PC-9 (cell line): ENCODE measurements at places on chromosomes 1 and 21. TPM values are rescaled to one million over a fixed set of nuclear protein-coding genes. Genes with fewer than 3 reads are reported as not detected.

Gene OPTC
- not detected in 2 replicates for total RNA-seq

Gene CFHR3
- 0.28 TPM in 1 of 2 replicates, not detected in the other for total RNA-seq

Gene OR2T11
- not detected in 2 replicates for total RNA-seq

DNA sequence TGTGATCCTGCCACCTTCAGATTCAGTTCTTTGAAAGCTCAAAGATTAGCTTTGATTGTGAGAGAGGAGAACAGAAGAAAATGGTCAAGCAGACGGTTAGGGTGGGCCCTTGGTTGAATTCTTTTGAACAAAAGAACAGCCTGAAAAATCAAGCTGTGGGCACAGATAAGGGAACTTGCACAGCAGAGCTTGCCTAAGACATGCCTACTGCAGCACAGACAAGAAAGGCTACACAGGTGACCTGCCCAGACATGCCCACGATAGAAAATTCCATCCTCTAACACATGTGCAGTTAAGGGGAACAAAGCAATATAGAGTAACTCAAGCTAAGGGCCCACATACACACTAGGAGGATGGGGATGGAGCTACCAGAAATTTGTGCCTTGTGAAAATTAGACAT lies 512.5 kb upstream of the LRRC7 start:
- no peaks in the 10 kb centered on the region for H3K4me1 ChIP-seq
- H3K27ac ChIP-seq = no peak overlapping the region
- H3K27me3 ChIP-seq = no peaks in the 10 kb centered on the region
- no peak for DNase-seq
- H3K4me3 ChIP-seq = no peak overlapping the region

DNA sequence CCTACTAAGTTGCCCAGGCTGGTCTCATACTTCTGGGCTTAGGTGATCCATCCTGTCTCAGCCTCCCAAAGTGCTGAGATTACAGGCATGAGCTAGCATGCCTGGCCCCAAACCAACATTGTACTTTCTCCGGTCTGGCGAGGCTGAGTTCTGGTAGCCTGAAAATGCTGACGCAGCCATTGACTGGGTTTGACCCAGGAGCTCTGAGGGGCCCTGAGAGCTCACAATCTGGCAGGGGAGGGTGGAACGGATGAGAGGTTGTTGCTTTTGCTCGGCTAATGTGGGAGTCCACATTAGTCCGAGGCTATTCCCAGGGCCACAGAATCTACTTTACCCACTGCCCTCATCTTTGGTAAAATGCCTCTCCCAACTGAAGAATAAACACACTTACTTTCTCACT lies 35.1 kb upstream of the PARP1 start:
- H3K27ac ChIP-seq = no peak overlapping the region
- H3K4me1 ChIP-seq = no peaks in the 10 kb centered on the region
- no peaks in the 10 kb centered on the region for H3K36me3 ChIP-seq
- H3K4me3 ChIP-seq = no peak overlapping the region
- peaks cover 15% of the 10 kb centered on the region; the same call in 1 of the 2 replicates for H3K27me3 ChIP-seq
- DNase-seq = no peak

- H3K4me1 ChIP-seq = peaks cover 50% of the 10 kb centered on the region
- no peak overlapping the region for H3K4me3 ChIP-seq
- H3K27ac ChIP-seq = no peak overlapping the region
Measured at GRCh38 chr1:183058851-183059502, 35.8 kb downstream of the LAMC1 start.

GRCh38 chr1:36572142-36572715 lies 89.5 kb upstream of the CSF3R start:
- peaks cover 60% of the 10 kb centered on the region for H3K27me3 ChIP-seq
- DNase-seq = no peak
- H3K4me3 ChIP-seq = no peak overlapping the region
- H3K4me1 ChIP-seq = no peaks in the 10 kb centered on the region

- no peak for DNase-seq
- H3K4me1 ChIP-seq = no peaks in the 10 kb centered on the region
- H3K27me3 ChIP-seq = no peaks in the 10 kb centered on the region
Measured at GRCh38 chr1:35585281-35585680, 12.2 kb downstream of the TFAP2E start.

GRCh38 chr1:147892731-147893214 lies 9.8 kb upstream of the GJA8 start:
- H3K4me3 ChIP-seq = no peak overlapping the region
- H3K27me3 ChIP-seq = no peaks in the 10 kb centered on the region
- H3K4me1 ChIP-seq = peaks cover 27% of the 10 kb centered on the region
- DNase-seq = peak; percentile 20
- no peaks in the 10 kb centered on the region for H3K36me3 ChIP-seq

DNA sequence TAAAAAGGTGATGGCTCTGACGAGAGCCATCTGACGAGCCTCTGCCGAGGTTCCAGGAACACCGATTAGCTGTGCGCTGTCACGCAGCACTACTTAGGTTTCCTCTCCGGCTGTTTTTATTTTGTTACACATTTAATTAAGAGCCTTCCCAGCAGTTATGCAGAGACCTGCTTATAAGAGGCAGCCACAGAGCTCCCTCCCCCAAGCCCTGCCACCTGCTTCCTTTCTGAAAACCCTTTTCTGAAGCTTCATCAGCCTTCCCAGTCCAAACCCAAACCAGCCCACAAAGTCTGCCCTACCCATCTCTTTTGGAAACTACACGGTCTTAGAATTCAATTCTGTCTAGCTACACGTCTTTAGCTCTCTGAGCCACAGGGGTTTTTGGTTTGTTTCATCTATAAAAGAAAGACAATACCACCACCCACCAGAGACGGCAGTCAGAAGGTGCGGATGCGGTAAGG lies 49.1 kb downstream of the ERI3 start:
- H3K4me1 ChIP-seq = no peaks in the 10 kb centered on the region
- H3K4me3 ChIP-seq = no peak overlapping the region
- H3K27ac ChIP-seq = no peak overlapping the region
- peaks cover 19% of the 10 kb centered on the region for H3K36me3 ChIP-seq
- no peak for DNase-seq

DNA sequence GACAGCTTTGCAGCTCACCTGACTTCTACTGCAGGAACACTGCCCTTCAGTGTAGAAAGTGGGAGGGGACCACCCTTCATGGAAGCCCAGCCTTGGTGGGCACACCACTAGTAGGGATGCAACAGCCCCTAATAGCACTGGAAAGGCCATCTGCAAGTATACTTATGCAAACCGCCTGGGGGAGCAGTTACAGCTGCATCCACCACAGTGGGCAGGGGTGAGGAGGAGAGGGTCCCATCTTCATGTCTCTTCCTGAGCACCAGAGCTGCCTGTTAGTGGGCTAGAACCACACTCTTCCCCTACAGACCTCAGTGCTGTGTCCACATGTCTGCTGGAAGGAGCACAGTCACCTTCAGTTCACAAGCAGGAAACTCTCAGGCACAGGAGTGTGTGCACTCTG lies 66.2 kb upstream of the LHX8 start:
- no peaks in the 10 kb centered on the region for H3K36me3 ChIP-seq
- H3K27ac ChIP-seq = no peak overlapping the region
- no peak overlapping the region for H3K4me3 ChIP-seq
- DNase-seq = no peak
- no peaks in the 10 kb centered on the region for H3K27me3 ChIP-seq
- no peaks in the 10 kb centered on the region for H3K4me1 ChIP-seq

- no peaks in the 10 kb centered on the region for H3K4me1 ChIP-seq
- no peaks in the 10 kb centered on the region for H3K36me3 ChIP-seq
- no peaks in the 10 kb centered on the region for H3K27me3 ChIP-seq
- DNase-seq = no peak
Measured at GRCh38 chr1:172824209-172824608, 165.3 kb downstream of the FASLG start.

DNA sequence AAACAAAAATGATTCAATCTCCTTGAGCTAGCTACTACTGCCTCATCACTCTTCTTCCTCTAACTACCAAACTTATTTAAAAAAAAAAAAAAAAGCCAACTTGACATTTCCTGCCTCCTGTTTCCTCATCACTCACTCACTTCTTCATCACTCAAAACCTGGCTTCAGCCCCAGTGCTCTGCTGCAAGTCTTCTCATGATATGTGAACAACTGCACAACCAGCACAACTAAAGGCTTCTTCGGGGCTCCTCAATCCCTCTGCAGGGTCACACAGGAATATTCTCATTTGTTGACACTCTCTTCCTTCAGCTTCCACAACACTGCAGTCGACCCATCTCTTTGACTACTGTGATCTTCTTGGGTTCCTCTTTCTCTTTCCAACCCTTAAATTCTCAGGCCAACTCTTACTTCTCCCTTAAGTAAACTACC lies 7.6 kb downstream of the MTF1 start:
- no peaks in the 10 kb centered on the region for H3K27me3 ChIP-seq
- peak overlapping the region; percentile 97 for H3K27ac ChIP-seq
- H3K4me3 ChIP-seq = 0 out of 2 replicates have a peak overlapping the region, but pooled peaks have one; percentile 44
- H3K36me3 ChIP-seq = peaks cover 20% of the 10 kb centered on the region

DNA sequence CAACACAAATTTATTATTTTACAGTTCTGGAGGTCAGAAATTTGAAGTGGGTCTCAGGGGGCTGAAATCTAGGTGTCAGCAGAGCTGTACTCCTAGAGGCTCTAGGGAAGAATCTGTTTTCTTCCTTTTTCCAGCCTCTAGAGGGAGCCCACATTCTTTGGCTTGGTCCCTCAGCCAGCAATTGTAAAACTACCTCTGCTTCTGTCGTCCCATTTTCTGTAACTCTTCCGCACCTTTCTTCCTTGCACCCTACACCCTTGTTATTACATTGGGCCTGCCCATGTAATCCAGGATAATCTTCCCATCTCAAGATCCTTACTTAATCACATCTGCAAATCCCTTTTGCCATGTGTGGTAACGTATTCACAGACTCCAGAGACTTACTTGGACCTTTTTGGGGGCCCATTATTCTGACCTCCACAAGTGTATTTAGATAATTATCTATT lies 24.8 kb upstream of the THEM4 start:
- H3K27me3 ChIP-seq = no peaks in the 10 kb centered on the region
- peaks cover 3% of the 10 kb centered on the region; the same call in 1 of the 2 replicates for H3K36me3 ChIP-seq
- no peak overlapping the region for H3K27ac ChIP-seq
- no peak overlapping the region for H3K4me3 ChIP-seq

DNA sequence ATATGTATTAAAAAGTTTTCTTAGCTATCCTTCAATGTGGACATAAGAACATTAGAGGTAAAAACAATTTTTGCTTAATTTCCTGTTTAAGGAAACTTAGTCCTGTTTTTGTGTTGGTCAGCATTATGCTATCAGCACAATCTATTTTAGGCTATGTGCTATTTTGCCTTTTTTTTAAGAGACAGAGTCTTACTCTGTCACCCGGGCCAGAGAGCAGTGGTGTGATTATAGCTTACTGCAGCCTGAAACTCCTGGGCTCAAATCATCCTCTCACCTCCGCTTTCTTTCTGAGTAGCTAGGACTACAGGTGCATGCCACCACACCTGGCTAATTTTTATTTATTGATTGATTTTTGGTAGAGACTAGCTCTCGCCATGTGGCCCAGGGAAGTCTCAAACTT lies 199.1 kb upstream of the TMPRSS15 start:
- no peaks in the 10 kb centered on the region for H3K36me3 ChIP-seq
- no peaks in the 10 kb centered on the region for H3K27me3 ChIP-seq
- no peak overlapping the region for H3K4me3 ChIP-seq
